NCI-H1105 treated with DMSO at 0.1 percent for 48 hours (cell line): ENCODE measurements at places on chromosomes 4 and X.

DNA sequence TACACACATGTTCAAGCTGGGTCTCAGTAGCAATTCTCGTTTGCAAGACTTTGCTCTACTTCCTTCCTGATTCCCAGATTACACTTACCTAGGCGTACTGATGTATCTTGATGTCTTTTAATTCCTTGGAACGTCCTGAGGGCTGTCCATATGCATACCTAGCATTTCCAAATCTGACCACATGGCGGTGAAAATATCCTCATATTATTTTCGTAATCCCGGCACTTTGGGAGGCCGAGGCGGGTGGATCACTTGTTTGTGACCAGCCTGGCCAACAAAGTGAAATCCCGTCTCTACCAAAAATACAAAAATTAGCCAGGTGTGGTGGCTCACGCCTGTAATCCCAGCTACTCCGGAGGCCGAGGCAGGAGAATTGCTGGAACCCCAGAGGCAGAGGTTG, 1786.3 kb upstream of the TENM3 start:
- no peak for DNase-seq

- DNase-seq, result no peak
Observed at GRCh38 chrX:1138476-1139184, 73.8 kb downstream of the CRLF2 start.

GRCh38 chr4:78922207-78922606, 17.0 kb downstream of the PAQR3 start:
- no peak for DNase-seq

DNA sequence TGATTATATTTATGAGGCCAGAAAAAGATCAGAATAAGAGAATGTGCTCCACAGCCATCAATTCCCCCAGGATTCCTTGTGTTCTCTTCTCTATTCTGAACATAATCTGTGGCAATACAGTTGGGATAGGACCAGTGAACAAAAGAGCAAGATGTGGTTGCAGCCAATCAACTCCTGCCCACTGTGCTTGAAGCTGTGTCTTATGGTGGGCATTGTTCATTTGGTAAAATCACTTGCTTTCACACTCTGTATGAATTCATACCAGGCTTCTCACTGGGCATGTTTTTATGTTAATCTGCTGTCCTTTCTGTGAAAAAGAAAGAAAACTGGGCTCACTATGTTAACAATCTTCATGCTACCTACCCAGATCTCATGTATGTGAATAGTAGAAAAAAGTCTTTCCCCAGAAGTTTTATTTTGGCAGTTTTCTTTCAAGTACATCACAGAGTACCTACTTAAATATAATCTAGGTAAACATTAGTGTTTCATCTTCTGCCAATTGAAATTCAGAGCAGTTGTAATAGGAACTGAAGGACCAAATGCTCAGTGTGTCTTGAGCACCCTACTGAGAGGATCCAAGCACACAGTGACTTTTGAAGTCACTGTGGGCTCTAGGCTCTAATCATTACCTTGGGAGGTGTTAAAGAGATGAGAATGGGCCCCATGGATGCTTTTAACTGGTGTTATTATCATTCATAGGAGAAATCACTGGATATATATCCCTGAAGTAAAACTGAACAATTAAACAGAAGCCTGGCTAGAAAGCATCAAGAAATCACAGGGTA, 429.2 kb upstream of the TRAM1L1 start:
- DNase-seq, result no peak

GRCh38 chrX:27599928-27600327, 9.8 kb downstream of the DCAF8L2 start:
- DNase-seq, result no peak

GRCh38 chrX:106378616-106379015, 210.5 kb downstream of the PWWP3B start:
- DNase-seq, result no peak

- DNase-seq, result no peak
Observed at GRCh38 chr4:45036677-45037076, 310.3 kb upstream of the GNPDA2 start.

DNA sequence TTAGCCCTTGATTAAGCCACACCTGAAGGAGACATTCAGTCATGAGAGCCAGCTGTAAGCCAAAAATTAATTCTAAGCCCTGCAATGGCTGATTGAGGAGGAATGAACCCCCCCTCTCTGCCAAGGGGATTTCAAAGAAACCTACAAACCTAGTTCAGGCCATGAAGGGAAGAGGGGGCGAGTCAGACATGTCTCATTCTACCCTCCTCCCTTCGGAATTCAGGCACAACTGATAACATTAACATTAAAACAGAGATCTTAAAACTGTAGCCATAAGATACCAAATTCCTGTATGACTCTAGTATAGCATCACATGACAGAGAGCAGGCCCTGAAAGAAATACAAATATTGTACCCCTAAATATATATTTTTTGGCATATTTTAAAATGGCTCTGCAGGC, 40.4 kb upstream of the AFAP1 start:
- no peak for DNase-seq

DNA sequence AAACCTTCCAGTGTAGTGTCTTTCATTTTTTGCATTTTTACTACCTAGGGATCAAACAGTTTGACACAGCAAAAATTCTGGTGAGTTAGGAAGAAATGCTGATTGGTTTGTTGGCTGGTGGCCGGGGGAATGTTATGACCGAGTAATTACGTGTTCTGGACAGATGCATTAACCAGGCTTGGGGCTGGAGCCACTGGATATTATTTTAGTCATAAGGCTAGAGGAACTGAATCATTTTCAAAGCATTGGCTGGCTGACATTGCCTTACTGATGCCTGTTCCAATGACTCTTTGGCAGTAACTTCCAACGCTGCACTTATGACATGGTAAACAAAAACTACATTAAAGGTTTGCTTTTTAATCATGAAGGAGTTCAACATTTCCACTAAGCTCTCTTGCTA, 84.6 kb downstream of the FBXO8 start:
- DNase-seq, result no peak

GRCh38 chr4:26174027-26174426, 146.8 kb upstream of the RBPJ start:
- DNase-seq, result no peak

DNA sequence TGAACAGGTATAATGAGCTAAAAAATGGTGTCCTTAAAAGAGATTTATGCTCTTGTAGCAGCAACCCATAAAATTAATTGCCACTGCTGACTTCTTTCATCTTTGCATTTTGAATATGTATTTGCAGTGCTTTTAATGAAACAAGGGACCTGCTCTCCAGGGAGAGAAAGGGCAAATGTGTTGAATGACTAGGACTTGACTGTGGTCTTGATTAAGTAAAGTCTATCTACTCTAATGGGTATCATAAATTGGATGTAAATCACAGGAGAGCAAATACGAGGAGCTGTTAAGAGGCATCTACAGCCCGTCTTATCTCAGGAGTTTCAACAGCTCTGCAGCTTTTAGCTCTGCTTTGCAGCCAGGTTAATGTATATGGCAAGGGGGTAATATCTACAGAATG, 216.4 kb downstream of the PALLD start:
- DNase-seq, result peak; percentile 90

DNA sequence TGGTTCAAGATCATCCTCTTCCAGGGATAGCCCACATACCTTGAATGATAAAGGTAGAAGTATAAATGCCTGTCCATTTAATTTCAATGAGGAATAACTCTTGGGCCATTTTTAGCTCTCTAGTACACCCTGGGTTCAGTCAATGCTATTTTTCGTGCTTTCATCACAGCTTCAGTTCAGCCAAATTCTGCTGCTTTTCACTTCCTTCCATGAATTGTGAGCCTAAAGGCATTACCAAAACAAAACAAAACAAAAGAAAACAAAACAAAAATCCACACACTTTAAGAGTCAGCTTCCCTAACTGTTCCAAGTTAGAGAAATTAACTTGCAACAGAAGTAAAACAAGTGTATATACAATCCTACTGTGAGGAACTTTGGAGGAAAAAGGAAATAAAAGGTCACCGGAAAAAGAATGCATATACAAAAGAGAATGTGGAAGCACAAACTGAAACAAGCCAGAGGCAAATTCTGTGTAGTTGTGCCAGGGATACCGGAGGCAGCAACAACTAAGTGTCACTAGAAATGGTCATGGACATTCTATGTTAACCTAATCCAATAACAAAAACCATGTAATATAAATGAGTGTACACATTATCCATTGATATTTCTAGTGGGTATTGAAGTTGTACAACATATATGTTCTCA, 423.1 kb downstream of the KCTD8 start:
- no peak for DNase-seq

GRCh38 chrX:147738265-147738664, 173.5 kb upstream of the FMR1 start:
- no peak for DNase-seq

DNA sequence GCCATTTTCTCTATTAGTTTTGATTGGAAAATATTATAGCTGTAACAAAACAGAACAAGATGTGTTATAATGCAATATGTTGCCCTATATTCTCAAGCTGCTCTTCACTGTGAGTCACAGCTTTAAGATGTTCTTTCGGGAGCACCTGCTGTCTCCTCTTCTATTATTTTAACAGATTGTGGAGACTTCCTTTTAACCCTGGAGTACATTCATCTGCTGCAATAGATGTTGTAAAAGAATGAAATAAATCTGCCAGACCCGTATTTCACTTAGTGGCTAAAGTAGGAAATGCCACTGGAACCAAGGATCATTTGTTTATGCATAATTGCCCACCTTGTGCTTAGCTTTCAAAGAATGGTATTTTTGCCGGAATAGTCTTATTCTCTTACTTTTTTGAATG, 11.1 kb downstream of the LSM6 start:
- no peak for DNase-seq

- DNase-seq, result no peak
Observed at GRCh38 chr4:176775338-176775737, 17.4 kb downstream of the VEGFC start.

DNA sequence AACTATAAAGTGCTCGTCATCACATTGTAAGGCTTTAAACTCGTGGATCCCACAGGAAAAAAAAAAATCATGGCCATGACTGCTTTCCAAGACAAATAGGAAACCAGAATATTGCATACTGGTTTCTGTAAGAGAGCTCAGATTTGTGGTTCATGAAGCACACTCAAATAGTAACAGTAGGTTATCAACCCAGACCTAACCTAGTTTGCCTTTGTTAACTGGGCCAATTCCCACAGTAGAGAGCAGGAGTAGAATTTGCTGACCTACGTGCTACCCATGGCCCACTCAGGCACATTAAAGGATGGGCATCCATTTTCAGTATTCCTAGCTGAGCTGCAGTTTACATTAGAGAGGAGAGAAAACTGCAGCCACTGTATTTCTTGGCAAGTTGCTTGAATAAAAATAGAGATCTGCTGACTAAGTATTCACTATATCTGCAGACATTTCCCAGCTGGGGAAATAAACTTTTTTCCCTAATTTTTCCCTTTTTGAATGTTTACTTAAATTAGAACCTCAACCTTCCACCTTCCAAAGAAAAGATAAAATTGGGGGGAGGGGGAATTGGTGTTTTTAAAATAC, 218.5 kb downstream of the SPANXN3 start:
- no peak for DNase-seq

DNA sequence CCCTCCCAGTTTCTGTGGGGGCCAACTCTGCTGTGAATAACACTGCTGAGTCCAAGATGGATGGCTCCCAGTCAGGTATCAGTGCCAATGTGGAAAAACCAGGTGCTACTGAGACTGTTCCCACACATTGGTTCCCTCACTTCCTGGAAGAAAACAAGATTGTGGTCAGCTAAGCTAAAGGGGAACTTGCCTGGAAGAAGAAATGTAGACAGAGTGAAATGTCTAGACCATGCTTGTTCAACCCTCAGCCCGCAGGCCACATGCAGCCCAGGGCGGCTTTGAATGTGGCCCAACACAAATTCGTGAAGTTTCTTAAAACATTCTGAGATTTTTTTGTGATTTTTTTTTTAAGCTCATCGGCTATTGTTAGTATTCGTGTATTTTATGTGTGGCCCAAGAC, 28.6 kb upstream of the UTP14A start:
- no peak for DNase-seq

GRCh38 chr4:25981749-25982148, 67.7 kb downstream of the SMIM20 start:
- DNase-seq, result no peak

- DNase-seq, result no peak
Observed at GRCh38 chrX:21972721-21973120, 32.2 kb downstream of the SMS start.

DNA sequence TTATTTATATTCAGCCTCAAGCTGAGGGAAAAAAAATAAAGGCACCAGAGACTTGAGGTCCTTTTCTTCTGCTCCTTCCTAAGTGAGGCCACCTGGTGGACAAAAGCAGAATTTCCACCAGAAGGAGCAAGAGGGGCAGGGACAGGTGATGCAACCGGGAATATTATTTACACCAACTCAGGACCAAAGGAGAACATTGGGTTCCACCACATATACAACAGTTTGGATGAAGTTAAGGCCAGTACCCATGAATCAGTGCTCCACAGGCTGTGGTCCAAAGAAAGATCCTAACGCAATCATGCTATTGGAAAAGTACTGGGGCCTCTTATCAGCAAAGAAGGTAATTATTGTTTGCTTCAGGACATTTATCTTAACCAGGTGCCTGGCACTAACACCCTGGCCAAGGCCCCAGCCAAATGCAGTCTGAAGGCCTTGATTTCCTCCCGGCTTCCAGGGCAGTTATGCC, 57.4 kb downstream of the TSC22D3 start:
- DNase-seq, result peak; percentile 60

DNA sequence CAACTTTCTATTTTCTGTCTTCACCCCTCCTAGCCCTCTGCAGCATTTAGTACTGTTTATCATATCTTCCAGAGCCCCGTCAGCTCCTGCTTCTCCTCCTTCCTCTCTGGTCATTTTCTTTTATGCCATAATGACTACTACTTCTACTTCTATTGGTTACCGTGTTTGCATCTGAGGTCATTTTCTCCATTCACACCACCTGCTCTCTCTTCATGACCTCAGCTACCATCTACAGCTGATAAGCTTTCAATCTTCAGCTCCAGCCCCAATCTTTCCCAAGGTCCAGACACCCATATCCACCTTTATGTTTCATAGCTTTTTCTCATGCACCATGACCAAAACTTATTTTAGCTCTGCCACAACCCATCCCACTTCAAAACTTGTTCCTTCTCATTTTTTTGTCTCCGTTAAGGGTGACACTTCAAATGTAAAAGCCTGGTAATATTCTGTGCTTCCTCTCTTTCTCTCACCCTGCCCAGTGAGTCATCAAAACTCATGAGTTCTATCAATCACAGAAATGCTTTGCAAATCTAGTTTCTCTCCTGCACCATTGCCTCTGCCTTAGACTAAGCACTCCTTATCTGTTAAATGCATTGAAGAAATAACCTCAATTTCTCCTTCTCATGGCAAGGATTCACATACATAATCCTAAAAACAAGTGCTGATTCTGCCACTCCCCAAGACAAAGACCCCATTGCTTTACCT, 71.3 kb upstream of the IQCM start:
- no peak for DNase-seq

DNA sequence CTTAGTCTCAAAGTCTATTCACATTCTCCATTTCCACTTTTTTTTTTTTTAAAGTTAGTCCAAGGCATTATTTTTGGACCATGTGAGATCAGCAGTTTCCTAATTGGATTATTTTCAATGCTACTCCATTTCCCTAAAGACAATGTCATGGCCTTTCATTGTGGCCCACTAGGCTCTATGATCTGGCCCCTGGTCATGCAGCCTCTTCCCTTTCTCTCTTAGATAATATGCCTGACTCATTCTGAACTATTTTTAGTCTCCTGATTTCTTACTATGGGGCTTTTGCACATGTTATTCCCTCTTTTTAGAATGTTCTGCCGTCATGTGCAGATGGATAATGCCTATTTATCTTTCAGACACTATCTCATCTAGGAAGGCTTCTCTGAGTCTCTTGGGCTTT, 157.3 kb downstream of the TMA16 start:
- no peak for DNase-seq

- no peak for DNase-seq
Observed at GRCh38 chrX:47498411-47498810, 15.4 kb upstream of the ZNF41 start.
